Calu3 (cell line): ENCODE measurements at places on chromosomes 3 and 15.

- no peaks in the 10 kb centered on the region for H3K4me1 ChIP-seq
- no peaks in the 10 kb centered on the region for H3K36me3 ChIP-seq
- no peaks in the 10 kb centered on the region for H3K27me3 ChIP-seq
- H3K4me3 ChIP-seq, result no peak overlapping the region
- DNase-seq, result no peak
- no peak overlapping the region for H3K27ac ChIP-seq
Observed at GRCh38 chr3:67662733-67663132, 8.3 kb upstream of the SUCLG2 start.

DNA sequence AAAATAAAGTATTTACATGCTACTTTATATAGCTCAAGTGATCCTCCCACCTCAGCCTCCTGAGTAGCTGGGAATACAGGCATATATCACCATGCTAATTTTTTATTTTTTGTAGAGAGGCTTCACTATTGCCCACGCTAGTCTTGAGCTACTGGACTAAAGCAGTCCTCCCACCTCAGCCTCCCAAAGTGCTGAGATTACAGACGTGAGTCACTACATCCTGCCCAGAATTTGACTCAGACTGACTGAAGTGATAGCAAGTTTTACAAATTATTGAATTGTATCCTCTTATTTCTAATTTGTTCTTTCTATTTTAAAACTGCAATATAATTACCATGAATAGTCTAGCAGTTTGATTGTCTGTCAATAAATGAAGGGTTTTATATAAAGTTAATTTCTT is 210.3 kb upstream of the CGNL1 start:
- peaks cover 25% of the 10 kb centered on the region for H3K4me1 ChIP-seq
- H3K27me3 ChIP-seq, result no peaks in the 10 kb centered on the region
- H3K36me3 ChIP-seq, result peaks cover 9% of the 10 kb centered on the region

- H3K36me3 ChIP-seq, result no peaks in the 10 kb centered on the region
- no peaks in the 10 kb centered on the region for H3K4me1 ChIP-seq
- no peak within 1 kb of the TSS for H3K4me3 ChIP-seq
- peaks cover 59% of the 10 kb centered on the region for H3K27me3 ChIP-seq
- DNase-seq, result no peak
Observed at GRCh38 chr15:88256279-88257230, at the start of gene NTRK3. NTRK3 (minus strand) TSS chr15:88256739; CDS start chr15:88256153, 586 bp downstream.

DNA sequence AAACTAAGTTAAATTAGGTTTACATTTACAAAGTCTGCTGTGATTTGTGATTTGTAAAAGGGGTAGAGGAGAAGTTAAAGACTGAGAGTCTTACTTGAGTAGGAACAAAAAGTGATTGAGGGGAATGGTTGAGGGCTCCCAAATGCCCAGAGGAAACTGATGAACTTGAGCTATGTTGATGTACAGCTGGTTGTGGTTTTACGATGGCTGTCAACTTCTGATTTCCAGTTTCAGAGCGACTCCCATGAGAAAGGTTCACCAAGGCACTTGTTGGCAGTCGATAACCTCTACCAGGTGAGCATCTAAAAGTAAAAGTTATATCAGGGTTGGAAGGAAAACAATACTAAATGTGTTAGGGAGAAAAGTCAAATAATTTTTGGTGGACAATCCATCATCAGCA is 91.0 kb downstream of the XRN1 start:
- H3K27me3 ChIP-seq, result no peaks in the 10 kb centered on the region
- peaks cover 8% of the 10 kb centered on the region for H3K36me3 ChIP-seq
- no peak for DNase-seq

DNA sequence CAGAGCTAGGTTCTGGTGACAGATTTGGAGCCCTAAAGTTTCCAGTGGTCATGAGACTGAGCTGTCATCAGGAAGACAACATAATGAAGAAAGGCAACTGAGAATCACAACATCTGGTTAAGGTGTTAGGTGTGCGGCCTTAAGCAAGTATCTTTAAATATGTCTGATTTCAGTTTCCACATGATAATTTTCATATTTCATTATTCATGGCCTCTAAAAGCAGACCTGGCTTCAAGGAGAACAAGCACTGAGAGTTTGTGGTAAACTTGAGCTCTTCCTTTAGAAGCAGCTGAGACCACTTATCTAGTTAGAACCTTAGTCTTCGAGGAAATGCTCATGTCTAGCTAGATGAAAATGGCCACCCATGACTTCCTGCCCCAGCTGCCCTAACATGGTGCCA is 25.7 kb upstream of the MYLK start:
- no peak overlapping the region for H3K27ac ChIP-seq
- H3K36me3 ChIP-seq, result no peaks in the 10 kb centered on the region
- no peaks in the 10 kb centered on the region for H3K27me3 ChIP-seq
